Dermis microvascular lymphatic vessel endothelial cell (primary cell): ENCODE measurements at places on chromosomes 7 and 10. TPM values are rescaled to one million over a fixed set of nuclear protein-coding genes. Genes with fewer than 3 reads are reported as not detected.

The MTERF1 gene
- total RNA-seq, result 5.1 and 5.4 TPM in 2 replicates

The HGF gene
- total RNA-seq, result 0.25 and 0.77 TPM in 2 replicates

The RAMP3 gene
- total RNA-seq, result 32.3 and 213 TPM in 2 replicates

DNA sequence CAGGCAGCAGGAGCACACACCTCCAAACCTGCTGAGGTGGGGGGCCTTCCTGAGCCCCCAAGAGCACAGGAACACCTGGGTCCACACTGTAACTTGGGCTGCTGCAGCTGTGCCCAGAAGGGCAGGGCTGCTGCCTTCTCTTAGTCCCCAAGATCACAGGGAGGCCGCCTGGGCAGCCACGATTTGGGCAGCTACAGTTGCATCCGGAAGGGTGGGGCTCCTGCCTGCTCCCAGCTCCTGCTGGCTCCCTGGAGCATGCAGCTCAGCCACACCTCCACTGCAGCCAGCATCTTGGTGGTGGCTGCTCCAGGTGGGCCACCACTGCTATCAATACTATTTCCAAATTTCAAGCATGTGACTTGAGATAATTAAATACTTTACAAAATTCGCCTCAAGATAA lies 38.5 kb upstream of the AGMO start:
- DNase-seq, result no peak

DNA sequence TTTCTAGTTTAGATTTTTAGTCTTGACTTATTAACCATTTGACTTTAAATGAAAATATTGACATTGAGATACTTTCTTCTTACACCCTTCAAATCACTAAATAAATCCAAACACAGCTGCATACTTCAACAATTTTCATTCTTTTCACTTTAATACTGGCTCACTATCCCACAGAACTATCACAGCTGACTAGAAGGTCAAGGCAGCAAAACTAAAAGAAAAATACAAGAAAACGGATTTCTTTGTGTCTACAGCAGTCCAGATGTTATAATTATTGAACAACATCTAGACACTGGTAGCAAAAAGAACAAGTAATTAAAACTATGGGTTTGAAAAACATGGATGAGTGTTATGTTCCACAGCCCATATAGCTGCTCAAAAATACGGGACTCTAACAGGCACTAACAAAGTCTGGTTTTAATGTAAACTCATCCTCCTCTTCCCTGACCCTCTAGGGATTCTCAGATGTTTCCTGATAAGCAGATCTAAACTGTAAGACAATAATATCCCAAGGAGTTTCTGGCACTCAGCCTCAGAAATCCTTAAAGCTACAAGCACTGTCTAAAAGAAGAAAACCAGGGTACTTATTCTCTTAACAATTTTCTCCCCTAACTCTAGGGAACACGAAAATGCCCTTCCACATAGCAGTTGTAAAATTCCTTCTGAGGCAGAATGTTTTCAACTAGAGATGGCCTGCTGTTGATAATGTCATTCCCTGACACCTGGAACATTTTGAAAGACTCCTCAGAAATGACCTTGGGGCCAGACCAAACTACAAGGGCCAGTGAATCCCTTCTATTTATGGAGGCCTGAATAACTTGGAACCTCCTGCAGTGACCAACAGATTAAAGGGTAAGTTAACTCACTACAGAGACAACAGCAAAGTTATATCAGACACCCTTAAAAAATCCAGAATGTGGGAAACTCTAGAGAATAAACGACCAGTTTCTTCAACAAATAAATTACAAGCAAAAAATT lies 12.8 kb downstream of the DNMBP start:
- DNase-seq, result no peak

DNA sequence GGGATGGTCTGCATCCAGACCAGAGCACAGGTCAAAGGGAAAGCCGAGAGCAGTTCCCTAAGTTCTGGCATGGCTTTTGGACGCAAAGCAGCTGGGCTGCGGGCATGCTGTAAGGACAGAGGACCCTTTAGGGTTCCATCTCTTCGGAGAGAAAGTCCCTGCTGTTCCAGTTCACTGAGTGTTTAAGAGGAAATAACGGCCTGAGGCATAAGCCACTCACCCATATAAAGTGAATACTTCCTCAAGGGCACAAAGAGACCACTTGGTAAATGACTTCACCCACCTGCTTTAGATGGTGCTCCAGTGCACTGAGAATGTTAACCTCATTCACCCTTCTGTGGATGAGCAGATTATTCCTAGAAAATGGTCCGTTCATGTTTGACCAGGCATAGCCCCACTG lies 586.7 kb upstream of the GALNT17 start:
- no peak for DNase-seq

GRCh38 chr7:92835261-92835850 lies 1.0 kb downstream of the CDK6 start:
- peak; percentile 75 for DNase-seq
